ENCODE measurements at places on chromosomes 7 and 10.

GRCh38 chr10:71598621-71599055 lies 120.9 kb downstream of the C10orf105 start:
- DNase-seq = peak; percentile 89

GRCh38 chr10:22761569-22762220 lies 47.3 kb upstream of the PIP4K2A start:
- DNase-seq = peak; percentile 51

GRCh38 chr7:38675494-38676106 lies 44.4 kb upstream of the AMPH start:
- DNase-seq = no peak

GRCh38 chr10:79333513-79333912 lies 13.8 kb upstream of the PPIF start:
- peak; percentile 94 for DNase-seq

GRCh38 chr10:27451054-27451453 lies 53.0 kb upstream of the RAB18 start:
- DNase-seq = no peak

GRCh38 chr10:20622531-20623211 lies 274.4 kb downstream of the NEBL start:
- DNase-seq = peak; percentile 1

- no peak for DNase-seq
These were observed 61.5 kb downstream of the GRB10 start for GRCh38 chr7:50721160-50721559.

DNA sequence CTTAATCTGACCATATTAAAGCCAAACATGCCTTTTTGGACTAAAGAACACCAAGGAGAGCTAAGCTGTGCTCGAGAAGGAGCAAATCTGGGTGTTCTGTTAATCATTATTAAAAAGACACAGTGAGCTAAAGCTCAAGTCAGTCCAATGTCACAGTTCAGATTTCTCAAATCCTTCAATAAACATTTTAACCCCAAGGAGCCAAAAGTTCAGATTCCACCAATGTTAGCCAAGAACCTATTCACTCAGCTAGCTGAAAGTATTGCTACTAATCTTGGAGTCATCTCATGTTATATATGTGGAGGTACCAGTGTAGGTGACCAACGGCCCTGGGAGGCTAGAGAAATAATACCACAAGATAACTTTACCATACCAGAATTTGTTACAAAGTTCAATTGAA lies 14.5 kb upstream of the ZNF33B start:
- DNase-seq = no peak

Measured in GM23248 (cell line).